Right cardiac atrium (tissue), 5 donors: ENCODE measurements at places on chromosomes 2 and 18.

- no peak for DNase-seq
These were observed 142.6 kb downstream of the RIF1 start for GRCh38 chr2:151552287-151552686.

GRCh38 chr18:70617020-70617763, 328.3 kb downstream of the SOCS6 start:
- no peak for DNase-seq

DNA sequence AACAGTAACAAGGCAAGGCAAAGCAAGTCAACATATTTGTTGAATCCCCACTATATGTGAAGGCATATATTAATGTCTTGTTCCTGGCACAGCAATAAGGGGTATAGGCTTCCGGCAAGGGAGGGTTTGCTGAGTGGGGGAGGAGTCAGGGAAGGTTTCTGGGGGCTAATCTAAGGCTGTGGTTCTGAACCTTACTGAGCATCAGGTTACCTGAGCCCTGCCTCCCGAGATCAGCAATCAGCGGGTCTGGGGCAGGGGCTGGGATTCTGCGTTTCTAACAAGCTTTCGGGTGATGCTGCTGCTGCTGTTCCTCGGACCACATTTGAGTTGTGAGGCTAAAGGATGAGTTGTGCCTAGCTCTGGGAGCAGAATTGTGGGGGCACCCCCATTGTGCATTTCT, 401.7 kb upstream of the SPRED2 start:
- DNase-seq = no peak

DNA sequence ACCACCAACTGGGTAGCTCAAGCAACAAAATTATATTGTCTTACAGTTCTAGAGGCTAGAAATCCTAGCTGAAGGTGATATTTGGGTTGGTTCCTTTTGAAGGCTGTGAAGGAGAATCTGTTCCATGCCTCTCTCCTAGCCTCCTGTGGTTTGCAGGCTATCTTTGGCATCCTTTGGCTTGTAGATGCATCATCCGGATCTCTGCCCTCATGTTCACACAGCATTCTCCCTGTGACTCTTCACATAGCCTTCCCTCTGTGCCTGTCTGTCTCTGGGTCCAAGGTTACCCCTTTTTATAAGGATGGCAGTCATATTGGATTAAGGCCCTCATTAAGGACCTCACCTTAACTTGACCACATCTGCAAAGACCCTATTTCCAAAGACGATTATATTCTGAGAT, 78.6 kb upstream of the MAP3K20 start:
- DNase-seq = no peak

DNA sequence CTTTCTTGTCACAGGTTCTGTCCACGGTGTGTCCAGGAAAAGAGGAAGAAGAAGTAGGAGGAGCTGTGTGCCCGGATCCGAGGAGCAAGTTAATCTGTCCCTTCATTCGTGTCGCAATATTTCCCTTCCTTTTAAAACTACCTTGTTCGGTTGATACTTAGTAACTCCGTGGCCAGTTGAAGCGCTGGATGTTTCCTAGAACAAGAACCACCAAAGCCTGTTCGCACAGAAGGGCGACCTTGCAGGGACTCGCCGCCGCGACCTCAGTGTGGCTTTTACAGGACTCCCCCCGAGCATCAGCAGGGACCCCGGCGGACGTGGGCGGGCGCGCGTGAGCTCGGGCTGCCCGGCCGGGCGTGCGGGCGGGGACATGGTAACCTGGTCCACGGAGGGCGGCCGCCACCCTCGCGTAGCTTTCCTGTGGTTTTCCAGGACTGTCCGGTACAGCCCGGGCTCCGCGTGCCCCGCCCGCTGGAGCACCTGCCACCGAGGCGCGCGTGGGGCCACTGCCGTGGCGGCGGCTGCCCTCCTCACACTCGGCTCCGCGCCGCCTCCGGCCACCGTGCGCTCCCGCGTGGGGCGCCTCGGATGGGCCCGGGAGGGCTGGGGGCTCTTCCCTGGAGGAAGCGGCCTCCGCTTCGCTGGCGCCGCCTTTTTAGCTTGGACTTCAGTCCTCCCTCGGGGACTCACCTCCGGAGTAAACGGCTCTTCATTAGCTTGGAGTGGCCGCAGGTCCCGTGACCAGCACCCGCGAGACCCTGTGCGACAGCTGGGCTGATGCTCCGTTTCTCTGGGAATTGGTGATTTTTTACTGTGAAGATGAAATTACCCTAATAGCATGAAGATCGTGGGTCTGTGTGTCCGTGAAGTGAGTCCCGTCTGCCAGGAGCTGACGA, 9.2 kb upstream of the D2HGDH start:
- DNase-seq = no peak

- no peak for DNase-seq
These were observed 214.5 kb downstream of the EN1 start for GRCh38 chr2:118632921-118633320.

- no peak for DNase-seq
These were observed 41.3 kb downstream of the PDCL3 start for GRCh38 chr2:100603948-100604633.

- no peak for DNase-seq
These were observed 3.3 kb upstream of the NETO1 start for GRCh38 chr18:72871091-72871490.

GRCh38 chr2:17591846-17592245, 51.4 kb downstream of the VSNL1 start:
- DNase-seq = no peak

GRCh38 chr18:66013969-66014368, 263.2 kb downstream of the CDH7 start:
- DNase-seq = no peak

- no peak for DNase-seq
These were observed 30.3 kb downstream of the NCL start for GRCh38 chr2:231433990-231434389.

- DNase-seq = no peak
These were observed 8.6 kb upstream of the YES1 start for GRCh38 chr18:820591-821165.

GRCh38 chr2:133135035-133135654, 433.1 kb downstream of the NCKAP5 start:
- DNase-seq = no peak

- no peak for DNase-seq
These were observed 22.2 kb downstream of the CCDC121 start for GRCh38 chr2:27606611-27607010.

DNA sequence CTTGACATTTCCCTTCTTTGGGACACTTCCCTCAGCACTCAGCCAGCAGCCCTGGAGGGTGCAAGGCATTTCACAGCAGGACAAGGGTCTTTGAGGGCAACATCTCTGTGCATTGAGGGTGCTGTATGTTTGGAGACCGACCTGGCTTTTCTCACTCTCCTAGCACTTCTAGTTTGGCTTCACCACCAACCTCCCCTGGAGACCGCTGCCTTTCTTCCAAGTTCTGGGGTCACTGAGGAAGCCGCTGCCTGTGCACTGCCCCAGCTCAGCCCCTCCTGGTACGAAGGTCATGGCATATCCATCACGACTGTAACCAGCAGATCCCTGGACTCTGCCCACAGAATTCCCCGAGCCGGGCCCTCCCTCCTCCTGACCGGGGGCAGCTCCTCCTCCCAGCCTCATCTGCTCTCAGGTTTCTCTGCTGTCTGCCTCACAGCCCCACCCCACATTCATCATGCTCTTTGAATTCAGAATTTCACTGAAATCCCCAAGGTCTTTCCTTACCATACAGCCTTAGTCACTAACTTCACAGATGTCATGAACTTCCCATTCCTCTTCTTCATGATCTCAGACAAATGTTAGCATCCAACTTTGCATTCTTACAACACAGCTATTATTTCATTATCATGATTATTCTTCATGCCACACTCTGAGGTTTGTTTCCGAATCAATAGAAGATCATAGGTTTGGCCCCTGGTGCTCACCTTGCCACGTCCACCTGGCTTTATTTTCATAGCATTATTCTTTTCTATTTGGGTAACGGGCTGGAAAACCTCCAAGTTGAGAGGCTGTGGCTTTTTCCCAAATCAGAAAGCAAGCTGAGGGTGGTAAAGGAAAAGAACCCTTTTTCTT, 113.0 kb upstream of the COPS8 start:
- DNase-seq = peak; percentile 68

DNA sequence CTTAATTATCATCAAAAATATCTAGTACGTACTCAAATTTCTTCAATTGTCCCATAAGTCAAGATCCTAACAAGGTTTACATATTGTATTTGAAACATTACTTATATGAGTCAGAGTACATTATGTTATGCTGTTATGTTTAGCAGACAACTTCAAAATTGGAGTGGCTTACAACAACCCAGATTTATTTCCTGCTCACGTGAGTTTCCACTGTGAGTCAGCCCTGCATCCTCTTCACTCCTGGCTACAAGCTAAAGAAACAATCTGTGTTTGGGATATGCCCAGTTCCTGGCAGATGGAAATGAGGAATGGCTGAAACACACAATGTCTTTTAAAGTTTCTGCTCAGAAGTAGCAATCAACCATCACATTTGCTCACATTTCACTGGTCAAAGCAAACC, 31.5 kb upstream of the TANC1 start:
- no peak for DNase-seq

DNA sequence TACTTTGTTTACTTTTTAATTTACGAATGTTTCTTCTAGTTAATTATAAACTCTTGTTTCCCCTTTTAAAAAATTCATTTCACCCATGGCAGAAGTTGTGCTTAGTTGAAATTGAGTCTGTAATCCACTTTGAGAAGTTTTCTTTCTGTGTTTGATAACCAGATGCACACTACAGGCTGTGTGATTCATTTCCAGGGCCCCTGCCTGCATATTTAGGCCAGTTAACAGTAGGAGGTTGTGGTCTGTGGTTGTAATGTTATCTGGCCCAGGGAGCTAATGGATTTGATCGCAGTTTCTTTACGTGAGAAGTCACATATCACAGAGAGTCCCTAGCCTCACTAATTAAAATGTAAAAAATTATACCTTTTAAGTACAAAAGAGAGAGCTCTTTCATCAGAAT, 3.3 kb downstream of the CDH7 start:
- no peak for DNase-seq
